ENCODE measurements at places on chromosomes 12 and 14. TPM values are rescaled to one million over a fixed set of nuclear protein-coding genes. Genes with fewer than 3 reads are reported as not detected.

ADGRD1 gene
- 0.39 TPM for total RNA-seq

KRT78 gene
- total RNA-seq, result not detected

STAC3 gene
- total RNA-seq, result 0.59 TPM

TNS2 gene
- total RNA-seq, result 116 TPM

CCDC197 gene
- total RNA-seq, result not detected

SLC10A1 gene
- total RNA-seq, result not detected

WSCD2 gene
- not detected for total RNA-seq

TMEM52B gene
- total RNA-seq, result not detected

BAG5 gene
- total RNA-seq, result 21.7 TPM

OTX2 gene
- total RNA-seq, result not detected

SRSF9 gene
- 116 TPM for total RNA-seq

PIANP gene
- not detected for total RNA-seq

MAP1LC3B2 gene
- not detected for total RNA-seq

BTBD6 gene
- total RNA-seq, result 36.8 TPM

RAB21 gene
- total RNA-seq, result 9.8 TPM

DDIT3 gene
- total RNA-seq, result 16.6 TPM

BRMS1L gene
- total RNA-seq, result 3.3 TPM

ZBTB42 gene
- total RNA-seq, result 2.5 TPM

CCNK gene
- total RNA-seq, result 26.5 TPM

AQP6 gene
- not detected for total RNA-seq

ADCY4 gene
- 3.7 TPM for total RNA-seq
